Aorta (tissue), 5 donors: ENCODE measurements at places on chromosomes 2 and 18. TPM values are rescaled to one million over a fixed set of nuclear protein-coding genes. Genes with fewer than 3 reads are reported as not detected.

- no peak for DNase-seq
These were observed 136.2 kb downstream of the SLC8A1 start for GRCh38 chr2:40315683-40316082.

DNA sequence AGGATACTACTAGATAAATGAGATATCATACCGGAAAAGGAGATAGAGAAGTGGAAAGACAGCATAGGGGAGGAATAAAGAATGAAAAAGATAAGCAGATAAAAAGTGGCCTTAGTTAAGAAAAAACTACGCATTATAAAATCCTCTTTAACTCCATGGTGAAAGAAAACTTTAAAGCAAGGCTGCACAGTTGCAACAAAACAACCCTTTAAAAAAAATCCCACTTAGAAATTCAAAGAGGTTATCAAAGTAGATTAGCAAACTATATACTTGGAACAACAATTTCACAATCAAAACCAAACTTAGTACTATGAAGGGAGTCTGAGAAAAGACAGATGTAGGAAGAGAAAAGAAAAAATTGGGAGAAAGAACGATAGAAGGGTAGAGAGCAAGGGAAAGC lies 133.4 kb upstream of the OSR1 start:
- DNase-seq = no peak

GRCh38 chr2:96532641-96533291 lies 3.8 kb upstream of the ARID5A start:
- DNase-seq = peak; percentile 55

GRCh38 chr2:34201099-34201498 lies 602.0 kb upstream of the FAM98A start:
- no peak for DNase-seq

RHOB gene
- 271 TPM for total RNA-seq

OTX1 gene
- total RNA-seq = not detected

EFHD1 gene
- total RNA-seq = 236 TPM

- DNase-seq = no peak
These were observed 167.7 kb downstream of the TXNL1 start for GRCh38 chr18:56470406-56471351.

- DNase-seq = no peak
These were observed 71.6 kb upstream of the ATG16L1 start for GRCh38 chr2:233179848-233180366.

RIF1 gene
- total RNA-seq = 37.2 TPM

INPP4A gene
- 43.4 TPM for total RNA-seq

DNA sequence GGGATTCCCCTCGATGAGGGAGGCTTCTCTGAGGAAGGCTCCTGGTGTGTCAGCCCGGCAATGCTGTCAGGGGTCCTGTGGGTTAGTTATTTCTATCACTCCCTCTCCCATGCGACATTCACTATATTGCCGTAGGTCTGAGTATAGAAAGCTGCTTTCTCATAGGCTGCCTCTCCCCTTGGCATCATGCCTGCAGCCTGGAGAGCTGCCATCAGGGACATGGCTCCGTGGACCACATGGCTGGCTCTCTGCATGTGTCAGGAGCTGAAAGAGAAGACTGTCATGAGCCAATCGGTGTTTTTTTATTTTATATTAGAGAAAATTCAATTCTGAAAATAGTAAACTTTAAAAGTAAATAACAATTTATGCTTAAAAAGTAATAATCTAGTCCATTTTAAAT lies 198.0 kb downstream of the CDH20 start:
- no peak for DNase-seq

DNA sequence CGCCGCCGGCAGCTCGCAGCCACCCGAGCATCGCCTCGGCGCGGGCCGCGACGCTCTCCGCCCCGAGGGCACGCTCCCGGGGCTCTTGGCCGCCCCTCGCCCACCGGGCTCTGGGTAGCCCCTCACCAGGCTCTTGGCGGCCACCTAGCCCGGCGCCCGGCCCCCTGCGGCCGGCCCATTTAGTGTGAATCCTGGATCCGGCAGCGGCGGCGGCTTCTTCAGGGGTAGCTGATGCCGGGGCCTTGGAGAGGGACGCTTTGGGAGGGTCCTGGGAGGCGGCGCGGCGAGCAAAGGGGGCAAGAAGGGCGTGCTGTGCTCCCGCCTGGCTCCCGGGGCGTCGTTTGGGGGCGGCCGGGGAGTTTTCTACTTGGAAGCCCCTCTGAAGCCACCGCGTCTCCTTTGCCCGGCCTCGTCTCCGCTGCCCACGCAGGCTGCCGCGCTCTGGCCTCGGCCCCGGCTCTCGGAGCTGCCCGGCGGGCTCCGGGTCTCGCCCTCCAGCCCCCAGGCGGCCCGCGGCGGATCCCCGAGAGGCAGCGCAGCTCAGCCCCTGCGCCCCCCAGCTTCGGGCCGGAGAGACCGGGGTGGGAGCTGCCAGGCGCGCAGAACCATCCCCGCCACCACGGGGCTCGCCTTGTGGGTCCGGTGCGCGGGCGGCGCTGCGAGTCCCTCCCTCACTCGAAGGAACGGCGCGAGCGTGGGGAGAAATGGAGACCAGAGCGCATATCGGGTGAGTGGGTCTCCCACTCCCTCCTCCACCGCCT lies 509 bp downstream of the PIEZO2 start:
- DNase-seq = peak; percentile 76

C2orf78 gene
- not detected for total RNA-seq

ASB18 gene
- total RNA-seq = not detected

G6PC2 gene
- not detected for total RNA-seq

NT5C1B gene
- not detected for total RNA-seq

DNA sequence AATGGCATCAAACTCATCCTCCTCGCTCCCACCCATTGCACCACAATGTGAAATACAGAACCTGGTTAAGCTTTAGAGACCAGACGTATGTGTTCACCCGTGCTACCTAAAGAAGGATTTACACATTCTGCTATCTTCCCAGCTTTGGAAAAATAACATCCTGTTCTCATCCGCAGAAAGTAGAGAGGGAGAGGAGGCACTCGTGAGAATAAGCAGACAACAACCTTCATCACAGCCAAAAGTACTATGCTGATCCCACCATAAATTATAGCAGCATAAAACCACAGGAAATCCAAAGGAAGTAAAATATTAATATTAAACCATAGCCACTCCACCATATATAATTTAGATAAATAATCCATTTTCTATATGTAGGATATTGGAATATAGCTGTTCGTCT lies 111.7 kb upstream of the NRP2 start:
- DNase-seq = no peak

DNA sequence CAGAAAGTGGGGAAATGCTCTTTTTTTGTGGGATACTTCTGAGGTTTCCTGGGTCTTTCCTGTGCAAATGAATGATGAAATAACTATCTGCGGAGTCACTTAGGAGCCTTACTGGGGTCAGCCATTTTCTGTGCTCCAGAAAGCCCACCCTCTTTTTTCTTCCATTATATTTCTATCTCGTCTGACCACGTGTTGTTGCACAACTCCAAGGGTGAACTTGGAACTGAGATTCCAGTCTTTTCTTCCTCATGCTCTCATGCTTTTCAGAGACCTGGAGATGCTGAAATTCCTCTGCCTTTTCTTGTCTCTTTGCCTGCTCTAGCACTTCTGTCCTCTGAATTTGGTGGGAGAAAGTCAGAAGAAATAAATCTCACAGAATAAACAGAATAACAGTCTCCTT lies 4.8 kb upstream of the SCYGR5 start:
- DNase-seq = no peak

DNA sequence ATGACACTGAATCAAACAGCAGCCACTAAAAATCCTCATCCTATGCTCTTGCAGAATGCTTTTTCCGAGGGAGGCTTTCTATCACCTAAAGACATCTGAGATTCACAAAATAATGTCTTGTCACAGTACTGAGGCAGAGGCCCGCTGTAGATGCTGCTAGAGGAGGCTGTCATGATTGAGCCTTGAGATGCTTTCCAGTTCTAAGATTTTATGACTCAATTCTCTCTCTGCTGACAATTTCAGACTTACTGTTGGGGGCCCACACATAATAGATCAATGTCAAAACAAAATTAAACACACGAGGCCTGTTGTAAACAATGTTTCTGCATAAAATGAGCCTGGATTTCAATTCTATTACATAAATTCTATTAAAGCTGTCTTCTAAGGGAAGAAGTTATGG lies 132.7 kb upstream of the ARL4C start:
- no peak for DNase-seq

CD8B gene
- 1.9 TPM for total RNA-seq

DNA sequence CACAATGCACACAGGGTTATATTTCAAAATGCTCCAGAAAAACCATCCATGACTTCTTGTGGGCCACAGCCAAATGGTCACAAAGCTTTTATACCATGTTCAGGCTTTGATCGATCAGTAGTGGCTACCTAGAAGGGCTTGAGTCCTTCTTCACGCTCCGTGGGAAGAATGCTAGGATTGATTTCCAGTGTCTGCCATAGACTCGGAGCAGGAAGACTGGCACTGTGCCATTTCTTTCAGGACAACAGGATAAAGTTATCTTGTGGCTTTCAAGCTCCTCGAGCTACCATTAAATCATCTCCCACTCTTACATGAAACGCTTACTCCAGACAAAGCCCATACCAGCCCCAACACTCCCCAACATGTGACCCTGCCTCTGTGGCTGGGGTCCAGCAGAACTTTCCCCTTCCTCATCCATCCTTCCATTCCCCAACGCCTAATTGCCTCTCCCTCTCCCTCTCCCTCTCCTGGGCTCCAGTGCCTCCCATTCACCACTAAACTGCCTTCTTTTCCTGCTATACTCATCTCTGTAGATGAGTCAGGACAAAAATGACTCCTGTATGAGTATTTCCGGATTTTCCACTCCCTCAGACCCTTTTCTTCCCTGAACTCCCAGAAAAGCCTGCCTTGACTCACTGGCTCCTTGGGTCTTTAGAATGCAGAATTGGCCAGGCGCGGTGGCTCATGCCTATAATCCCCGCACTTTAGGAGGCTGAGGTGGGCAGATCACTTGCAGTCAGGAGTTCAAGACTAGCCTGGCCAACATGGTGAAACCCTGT lies 40.9 kb downstream of the ADD2 start:
- DNase-seq = no peak

- DNase-seq = peak; percentile 88
These were observed 553 bp downstream of the CNDP2 start for GRCh38 chr18:74496508-74497323.

DNA sequence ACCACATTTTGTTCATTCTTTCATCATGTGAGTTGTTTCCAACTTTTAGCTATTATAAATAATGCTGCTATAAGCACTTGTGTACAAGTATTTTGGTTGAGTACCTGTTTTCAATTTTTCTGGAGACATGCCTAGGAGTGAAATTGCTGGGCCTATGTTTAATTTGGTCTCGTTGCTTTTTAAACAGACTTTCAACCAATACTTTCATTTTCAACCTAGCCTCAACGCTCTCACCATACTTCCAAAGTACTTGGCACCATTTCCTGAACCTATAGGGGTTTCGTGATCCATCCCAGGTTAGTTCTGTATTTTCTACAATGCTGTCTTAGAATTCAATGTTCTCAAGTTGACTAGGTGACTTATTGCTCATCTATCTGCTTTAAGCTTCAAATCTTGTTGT lies 126.1 kb downstream of the SRBD1 start:
- DNase-seq = no peak

DNA sequence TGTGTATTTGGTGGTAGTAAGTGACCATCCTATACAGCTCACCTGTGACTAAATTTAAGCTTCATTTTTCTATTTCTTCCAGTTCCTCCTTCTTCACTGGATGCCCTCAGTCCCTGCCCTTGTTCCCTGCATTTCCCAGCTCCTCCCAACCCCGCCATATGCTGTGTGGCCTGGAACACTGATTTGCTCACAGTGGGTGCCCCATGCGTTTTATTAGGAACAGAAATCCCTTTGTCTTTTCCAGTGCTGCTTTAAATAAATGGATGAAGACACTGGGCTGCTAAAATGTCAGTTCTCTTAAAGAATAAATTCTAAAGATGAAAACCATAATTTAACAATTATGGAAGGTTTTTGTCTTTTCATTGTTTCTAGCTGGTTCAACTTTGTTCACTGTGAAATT lies 477.3 kb downstream of the DCDC2C start:
- DNase-seq = no peak

FEV gene
- total RNA-seq = not detected

- DNase-seq = no peak
These were observed 109.7 kb upstream of the FAM136A start for GRCh38 chr2:70411483-70412125.

DNA sequence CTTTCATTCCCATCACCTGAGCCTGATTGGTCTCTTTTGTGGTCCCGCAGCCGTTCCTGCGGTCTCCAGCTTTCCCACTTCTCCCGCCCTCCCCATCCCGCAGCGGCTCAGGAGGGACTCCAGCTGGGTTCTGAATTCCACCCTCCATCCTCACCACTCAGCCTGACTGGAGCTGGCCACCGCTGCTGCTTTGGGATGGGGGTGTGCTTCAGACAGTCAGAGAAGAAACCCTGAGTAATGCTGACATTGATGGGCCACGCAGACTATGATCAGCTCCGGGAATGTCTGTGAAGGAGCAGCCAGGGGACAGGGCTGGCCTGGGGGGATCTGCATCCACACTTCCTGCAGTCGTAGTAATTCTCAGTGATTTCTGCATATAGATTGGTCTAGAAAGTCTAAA lies 45.9 kb upstream of the TXNDC2 start:
- no peak for DNase-seq

DNA sequence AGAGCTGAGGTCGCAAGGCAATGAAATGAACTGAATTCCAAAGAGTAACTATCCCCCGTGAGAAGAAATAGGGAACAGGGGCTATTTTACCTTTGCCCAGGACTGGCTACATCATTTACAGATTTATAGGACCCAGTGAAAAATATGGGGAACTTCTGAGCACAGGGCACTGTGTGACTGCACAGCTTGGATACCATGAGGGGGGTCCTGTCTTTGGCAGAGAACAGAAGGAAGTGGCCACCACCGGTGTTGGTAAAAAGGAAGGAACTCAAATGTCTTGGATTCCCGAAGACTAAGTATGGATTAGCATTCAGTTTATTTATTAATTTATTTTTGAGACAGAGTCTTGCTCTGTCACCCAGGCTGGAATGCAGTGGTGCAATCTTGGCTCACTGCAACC lies 119.6 kb downstream of the B3GNT2 start:
- no peak for DNase-seq

DNA sequence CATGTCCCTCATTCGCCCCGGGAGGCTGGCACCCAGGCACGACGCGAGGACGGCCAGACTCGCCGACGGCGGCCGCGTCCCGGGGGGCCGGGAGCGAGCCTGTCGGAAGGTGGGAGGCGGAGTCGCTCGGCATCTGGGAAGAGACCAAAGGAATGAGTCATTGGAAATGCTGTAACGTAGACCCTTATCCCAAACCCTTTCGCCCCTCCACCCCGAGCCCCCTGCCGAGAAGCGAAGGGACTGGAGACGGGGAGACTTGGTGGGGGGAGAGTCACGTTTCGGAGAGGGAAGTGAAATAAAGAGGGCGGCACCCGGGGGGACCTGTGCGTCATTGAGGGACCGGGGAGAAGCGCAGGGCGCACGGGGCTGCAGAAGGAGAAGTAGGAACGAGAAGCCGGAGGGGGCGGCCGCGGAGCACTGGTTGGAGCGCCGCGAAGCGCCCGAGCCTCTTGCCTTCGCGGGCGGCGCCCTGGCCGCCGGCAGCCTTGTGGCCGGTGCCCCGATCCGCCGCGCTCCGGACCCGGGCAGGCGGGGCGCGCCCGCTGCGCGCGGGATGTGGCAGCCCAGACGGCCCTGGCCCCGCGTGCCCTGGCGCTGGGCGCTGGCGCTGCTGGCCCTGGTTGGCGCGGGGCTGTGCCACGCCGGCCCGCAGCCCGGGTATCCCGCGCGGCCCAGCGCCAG lies at the start of gene EMILIN2:
EMILIN2 (plus strand) TSS at position 371 of the 681 bp plus-strand sequence; CDS start at position 554, 183 bp downstream.
- DNase-seq = peak; percentile 94

ALK gene
- 0.30 TPM for total RNA-seq

COL6A3 gene
- 190 TPM for total RNA-seq
